ENCODE measurements at places on chromosomes 12 and 14.

GRCh38 chr14:64726585-64726890 is 22.3 kb downstream of the PLEKHG3 start:
- DNase-seq, result no peak

- no peak for DNase-seq
Observed at GRCh38 chr12:5456906-5457305, 25.0 kb downstream of the NTF3 start.

- no peak for DNase-seq
Observed at GRCh38 chr12:120261951-120262851, 3.3 kb downstream of the PXN start.

- no peak for DNase-seq
Observed at GRCh38 chr12:95646781-95647190, 95.5 kb upstream of the USP44 start.

DNA sequence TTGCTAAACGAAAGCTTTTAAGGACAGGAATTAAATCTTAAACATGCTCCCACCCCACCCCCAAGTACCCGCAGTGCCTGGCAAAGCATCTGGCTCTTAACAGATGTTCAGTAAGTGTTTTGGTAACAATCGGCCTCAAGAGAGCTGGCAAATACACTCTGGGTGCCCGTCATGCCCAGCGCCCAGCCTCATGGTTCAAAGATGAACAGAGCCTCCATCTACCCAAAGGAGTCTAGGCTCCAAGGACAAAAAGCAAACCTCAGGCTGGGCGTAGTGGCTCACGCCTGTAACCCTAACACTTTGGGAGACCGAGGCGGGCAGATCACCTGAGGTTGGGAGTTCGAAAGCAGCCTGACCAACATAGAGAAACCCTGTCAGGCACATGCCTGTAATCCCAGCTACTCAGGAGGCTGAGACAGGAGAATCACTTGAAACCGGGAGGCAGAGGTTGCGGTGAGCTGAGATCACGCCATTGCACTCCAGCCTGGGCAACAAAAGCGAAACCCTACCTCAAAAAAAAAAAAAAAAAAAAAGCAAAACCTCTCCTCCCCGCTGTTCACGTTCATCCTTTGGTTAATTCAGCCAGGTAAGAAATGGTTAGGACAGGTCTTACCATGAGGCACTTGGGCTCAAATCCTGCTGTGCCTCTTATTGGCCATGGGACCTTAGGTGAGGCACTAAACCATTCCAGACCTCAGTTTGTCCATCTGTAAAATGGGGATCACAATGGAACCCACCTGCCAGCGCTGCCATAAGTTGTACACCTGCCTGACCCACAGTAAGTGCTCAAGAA is 151.3 kb downstream of the BCL11B start:
- no peak for DNase-seq

GRCh38 chr12:47303995-47304560 is 224.3 kb upstream of the AMIGO2 start:
- DNase-seq, result no peak

DNA sequence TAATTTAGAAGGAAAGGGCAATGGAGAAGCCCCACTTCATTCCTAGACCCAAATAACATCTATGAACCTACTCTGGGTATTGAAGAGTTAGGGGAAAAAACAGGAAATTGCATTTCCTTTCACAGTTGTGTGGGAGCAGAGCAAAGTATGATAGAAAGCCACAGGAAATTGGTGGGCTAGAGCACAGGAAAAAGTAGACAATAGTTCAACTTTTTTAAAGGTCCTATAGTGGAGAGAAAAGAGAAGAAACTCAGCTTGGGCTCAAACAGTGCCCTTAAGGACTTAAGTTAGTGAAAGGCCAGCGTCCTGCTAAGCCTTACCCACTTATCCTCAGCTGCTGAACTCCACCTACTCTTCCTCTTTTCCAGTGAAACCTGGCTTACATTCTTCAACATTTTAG is 258.1 kb downstream of the DPY19L2 start:
- no peak for DNase-seq

- no peak for DNase-seq
Observed at GRCh38 chr14:24996930-24997725, 52.8 kb downstream of the STXBP6 start.

Measured in NCI-H2029 treated with DMSO at 0.1 percent for 48 hours (cell line).